WTC11 (cell line): ENCODE measurements at places on chromosomes 4 and X.

DNA sequence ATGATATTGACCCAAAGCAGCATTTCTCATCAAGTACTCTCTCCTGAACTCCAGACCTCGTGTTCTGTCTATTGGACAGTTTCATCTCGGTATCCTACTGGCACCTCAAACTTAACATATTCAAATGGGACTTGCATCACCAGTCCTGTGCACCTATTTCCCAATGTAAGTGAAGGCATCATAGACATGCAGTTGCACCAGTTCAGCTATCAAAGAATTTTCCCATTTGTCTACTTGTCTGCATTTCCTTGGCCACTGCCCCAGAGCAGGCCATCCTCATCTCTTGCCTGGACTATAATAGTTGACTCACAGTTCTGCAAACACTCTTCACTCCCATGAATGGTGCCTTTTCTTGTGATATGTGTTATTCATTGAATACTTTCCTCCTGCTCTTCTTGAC is 11.3 kb upstream of the LIMCH1 start:
- no peak for DNase-seq

DNA sequence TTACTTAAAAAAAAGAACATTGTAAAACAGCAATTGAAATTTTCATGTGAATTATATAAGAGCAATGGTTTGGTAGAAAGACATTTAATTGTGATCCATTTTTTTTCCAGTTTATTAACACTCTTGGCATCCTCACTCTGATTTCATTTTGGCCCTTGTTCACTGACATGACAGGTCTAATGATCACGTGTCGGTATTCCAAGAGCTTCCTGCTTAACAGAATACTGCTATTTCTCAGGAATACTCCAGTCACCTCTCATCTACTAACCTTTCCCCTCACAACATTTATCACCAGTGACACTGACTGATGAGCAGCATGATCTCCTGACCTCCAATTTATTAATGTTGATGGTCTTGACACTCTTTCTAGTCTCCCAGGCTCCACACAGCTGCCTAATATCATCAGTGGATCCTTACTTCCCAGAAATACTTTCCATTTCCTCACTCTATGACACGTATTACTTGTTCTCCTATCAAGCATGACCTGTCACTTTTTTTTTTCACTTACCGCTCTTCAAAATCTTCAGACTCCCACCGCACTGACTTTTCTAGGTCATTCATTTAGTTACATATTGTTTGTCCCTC is 847.8 kb upstream of the SLIT2 start:
- DNase-seq = no peak

GRCh38 chr4:10159671-10160070 is 43.1 kb upstream of the WDR1 start:
- no peak for DNase-seq

DNA sequence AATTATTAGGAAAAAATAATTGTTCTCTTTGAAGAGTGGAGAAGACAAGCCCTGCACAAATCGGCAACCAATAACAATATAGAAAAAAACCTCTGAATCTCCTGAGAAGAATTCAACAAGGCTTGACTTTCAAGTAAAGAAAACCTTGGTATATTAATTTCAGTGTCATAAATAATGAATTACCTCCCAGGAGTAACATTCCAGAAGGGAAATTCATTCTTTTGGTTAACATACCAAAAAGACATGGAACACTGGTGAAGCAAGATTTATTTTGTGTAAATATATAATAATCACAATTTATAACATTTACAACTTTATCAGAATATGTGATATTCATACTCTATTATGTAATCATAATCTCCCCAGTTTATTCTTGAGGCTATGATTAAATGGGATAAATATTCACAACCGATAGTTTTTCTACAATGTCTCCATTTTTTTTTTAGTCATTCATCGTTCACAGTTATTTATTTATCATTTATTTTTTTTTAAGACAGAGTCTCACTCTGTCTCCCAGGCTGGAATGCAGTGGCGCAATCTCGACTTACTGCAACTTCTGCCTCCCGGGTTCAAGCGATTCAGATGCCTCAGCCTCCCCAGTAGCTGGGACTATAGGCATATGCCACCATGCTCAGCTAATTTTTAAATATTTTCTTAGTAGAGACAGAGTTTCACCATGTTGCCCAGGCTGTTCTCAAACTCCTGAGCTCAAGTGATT is 53.0 kb upstream of the RPS6KA6 start:
- DNase-seq = no peak

DNA sequence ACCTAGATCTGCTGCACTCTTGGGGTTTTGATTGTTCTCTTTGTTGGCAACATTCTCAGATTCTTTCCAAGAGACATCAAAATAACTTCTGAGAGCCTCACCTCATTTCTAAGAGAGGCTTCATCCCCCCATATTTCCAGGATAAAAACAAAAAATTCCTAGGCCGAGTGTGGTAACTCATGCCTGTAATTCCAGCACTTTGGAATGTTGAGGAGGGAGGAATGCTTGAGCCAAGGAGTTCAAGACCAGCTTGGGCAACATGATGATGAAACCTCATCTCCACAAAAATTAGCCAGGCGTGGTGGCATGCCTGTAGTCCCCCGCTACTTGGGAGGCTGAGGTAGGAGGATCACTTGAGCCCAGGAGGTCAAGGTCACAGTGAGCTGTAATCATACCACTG is 477.0 kb downstream of the INPP4B start:
- no peak for DNase-seq

DNA sequence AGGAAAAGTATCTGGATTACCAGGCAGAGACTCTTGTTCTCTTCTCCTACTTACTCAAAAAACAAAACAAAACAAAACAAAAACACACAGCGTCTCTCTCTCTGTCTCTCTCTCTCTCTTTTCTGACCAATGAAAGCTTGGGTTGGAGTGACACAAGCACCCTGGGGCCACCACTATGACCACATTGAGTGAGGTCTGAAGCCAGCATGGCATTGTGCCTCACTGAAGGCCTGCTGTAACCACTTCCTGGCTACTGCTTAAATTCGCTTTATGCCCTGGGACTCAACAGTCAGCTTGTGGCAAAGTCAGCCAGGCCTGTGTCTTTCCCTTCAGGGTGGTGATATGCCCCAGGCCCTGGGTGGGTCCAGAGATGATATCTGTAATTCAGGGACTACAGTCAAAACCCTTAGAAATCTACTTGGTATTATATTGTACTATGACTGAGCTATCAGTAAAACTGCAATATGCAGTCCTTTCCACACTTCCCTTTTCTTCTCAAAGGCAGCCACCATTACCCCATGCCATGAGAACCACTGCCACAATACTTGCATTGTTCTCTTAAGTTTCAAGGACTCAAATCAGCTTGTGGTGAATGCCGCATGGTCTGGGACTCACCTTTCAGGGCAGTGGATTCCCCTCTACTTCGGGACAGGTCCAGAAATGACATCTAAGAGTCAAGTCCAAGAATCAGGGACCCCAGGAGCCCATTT is 606.8 kb upstream of the KLHL4 start:
- no peak for DNase-seq

DNA sequence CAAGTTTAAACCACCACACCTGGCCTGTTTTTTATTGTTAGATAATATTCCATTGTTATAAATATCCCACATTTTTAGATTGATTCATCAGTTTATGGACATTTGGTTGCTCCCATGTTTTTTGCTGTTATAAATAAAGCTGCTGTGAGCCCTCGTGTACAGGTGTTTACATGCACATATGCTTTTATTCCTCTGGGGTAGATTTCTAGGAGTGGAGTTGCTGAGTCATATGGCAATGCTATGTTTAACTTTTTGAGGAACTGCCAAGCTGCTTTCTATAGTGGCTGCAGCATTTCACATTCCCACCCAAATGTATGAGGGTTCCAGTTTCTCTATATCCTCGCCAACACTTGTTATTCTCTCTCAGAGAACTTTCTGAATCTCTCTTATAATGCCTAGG is 90.5 kb downstream of the TBL1X start:
- DNase-seq = no peak
